ENCODE measurements at places on chromosomes 11 and 22. TPM values are rescaled to one million over a fixed set of nuclear protein-coding genes. Genes with fewer than 3 reads are reported as not detected.

DNA sequence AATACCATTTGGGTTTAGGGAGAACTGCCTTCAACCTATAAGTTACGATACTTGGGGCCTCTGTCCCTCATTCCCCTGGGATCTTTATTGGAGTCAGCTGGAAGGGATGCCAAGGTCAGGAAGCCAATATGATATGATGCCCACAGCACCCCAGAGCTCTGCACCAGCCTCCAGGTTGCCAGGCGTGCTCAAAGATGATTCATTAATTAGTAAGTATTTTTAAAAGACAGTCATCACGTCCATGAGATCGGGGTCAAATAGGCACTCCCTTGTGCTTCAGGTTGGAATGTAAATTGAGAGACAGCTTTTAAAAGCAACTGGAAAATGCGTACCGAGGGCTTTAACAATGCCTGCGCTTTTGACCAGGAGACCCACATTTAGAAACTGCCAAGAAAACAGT is 57.0 kb upstream of the CD5 start:
- DNase-seq: no peak

- no peak for DNase-seq
These were observed 160.7 kb upstream of the GRIA4 start for GRCh38 chr11:105449100-105449734.

GRCh38 chr11:74018331-74019005 is 9.6 kb upstream of the UCP3 start:
- DNase-seq: no peak

GRCh38 chr11:71501071-71501985 is 25.7 kb upstream of the KRTAP5-7 start:
- DNase-seq: no peak

DNA sequence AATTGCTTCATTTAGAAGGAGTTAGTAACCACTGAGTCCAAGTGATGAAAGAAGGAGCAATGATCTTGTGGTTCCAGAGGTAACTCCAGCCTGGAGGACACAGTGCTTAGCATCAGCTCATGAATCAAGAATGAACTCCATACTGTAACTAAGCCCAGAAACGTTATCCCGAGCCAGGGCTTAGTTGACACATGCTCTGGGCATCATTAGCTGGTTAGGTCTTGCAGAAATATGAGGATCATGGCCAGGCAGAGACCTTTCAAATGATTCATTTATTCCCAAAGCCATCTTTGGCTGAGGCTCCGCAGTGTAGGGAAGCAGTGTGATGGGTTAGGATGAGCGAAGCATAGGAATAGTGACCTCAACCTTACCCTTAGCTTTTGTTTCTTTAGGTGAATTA is 277.4 kb downstream of the FAM76B start:
- no peak for DNase-seq

DNA sequence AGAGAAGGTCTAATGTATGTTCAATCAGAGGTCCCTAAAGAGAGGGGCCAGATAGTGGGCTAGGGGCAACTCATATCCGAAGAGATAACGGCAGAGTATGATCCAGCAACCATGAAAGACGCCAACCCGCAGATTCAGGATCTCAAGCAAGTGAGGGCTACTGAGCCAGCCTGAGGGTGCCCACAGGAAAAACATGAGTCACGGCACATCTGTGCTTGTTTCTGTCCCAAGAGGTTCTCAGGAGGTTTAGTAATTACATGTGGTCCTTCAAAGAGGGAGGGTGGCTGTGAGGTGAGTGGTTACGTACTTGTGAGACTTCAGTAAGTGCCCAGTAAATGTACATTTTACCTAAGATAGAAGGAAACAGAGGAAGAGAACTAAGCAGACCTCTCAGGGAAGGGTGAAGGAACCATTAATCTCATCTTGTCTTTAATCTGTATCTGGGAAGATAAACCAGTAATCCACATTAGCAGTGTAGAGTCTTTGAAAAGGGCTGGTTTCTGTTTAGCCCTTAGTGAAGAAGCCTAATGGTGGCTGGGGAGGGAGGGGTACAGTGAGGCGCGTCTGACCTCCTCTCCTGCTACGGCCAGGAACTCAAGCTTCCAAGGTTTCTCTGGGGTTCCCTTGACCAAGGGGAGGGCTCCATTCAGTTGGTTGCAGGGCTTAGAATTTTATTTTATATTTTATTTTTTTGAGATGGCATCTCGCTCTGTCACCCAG is 10.2 kb downstream of the SIRT3 start:
- no peak for DNase-seq

The LRRC4C gene
- polyA plus RNA-seq: 15.0 TPM

The MS4A5 gene
- not detected for polyA plus RNA-seq

The MS4A3 gene
- 0.19 TPM for polyA plus RNA-seq

The TYR gene
- polyA plus RNA-seq: not detected
